ENCODE measurements at places on chromosomes 1 and 21. TPM values are rescaled to one million over a fixed set of nuclear protein-coding genes. Genes with fewer than 3 reads are reported as not detected.
A peak's percentile ranks its signal among the peaks of the same experiment; 100 is the strongest.

The CHI3L2 gene
- polyA plus RNA-seq = 0.05 TPM

The ITLN2 gene
- not detected for polyA plus RNA-seq

The ATP6V1G3 gene
- polyA plus RNA-seq = not detected

The C1orf226 gene
- 1.0 TPM for polyA plus RNA-seq

The ANXA9 gene
- polyA plus RNA-seq = 0.21 TPM

The UTS2 gene
- not detected for polyA plus RNA-seq

DNA sequence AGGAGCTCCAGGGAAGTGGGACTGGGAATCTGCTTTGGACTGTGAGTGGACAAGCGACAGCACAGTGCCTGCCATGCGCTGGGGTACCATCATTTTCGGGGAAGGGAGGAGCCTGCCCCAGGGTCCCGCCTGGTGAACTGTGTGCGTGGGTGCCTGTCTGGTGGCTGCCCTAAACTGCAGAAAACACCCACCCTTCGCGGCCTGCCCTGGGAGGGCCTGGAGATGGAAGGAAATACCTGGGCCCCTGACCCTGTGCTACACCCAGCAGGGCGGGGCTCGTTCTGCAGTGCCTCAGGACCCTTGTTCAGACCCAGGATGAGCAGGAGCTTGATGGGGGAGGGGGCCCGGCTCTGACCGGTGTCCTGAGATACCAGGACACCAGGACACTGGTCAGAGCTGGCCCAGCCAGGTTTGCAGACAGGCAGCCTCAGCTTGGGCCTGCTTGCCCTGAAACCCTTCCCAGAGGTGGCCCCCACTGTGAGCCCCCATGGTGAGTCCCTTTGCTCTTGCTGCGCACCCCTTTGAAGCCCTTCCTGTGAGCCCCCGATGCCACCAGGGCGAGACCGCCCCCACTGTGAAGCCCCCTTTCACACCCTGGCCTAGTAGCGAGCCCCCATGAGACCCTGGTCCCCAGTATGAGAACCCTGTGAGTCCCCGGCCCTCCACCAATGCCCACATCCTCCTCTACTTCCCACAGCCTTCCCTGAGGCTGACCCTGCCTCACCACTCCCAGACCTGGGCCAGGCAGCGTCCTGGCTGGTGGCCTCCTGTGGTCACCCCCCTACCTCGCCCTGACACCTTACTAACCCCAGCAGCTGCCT, 2.6 kb downstream of the GJC2 start:
- DNase-seq = no peak

GRCh38 chr21:41136286-41136685, 31.7 kb upstream of the BACE2 start:
- DNase-seq = no peak

GRCh38 chr1:47564570-47564969, 126.7 kb downstream of the FOXD2 start:
- DNase-seq = no peak

DNA sequence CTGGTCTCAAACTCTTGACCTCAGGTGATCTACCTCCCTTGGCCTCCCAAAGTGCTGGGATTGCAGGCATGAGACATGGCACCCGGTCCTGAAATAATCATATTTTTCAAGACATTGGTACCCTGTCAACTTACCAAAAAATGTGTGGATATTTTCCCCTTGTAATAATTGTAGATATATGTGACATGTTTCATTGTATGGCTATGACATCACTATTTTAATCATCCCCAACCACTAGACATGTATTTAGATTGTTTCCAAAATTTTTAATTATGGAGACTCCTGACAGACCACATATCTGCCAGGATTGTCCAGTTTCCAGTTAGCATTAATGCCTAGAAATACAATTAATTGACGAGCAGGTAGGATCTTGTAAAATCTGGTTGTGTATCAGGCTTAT, 96.7 kb upstream of the NEGR1 start:
- no peak for DNase-seq

DNA sequence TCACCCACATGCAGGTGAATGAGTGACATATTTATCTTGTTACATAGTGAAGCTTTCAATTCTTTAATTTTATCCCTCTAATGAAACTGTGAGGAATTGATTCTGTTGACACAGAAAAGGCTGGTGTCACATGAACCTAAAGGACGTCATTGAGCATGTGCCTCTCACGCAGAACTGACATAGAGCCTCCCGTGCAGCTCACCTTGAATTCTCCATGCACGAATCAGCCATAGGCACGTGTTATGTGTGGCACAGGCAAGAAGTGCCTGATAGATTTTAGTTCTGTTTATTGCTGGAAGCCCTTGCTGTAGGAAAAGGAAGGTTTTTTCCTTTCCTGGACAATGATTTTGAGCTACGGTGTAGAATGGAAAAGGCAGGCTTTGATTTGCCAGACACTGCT, 11.3 kb downstream of the ADARB1 start:
- no peak for DNase-seq

DNA sequence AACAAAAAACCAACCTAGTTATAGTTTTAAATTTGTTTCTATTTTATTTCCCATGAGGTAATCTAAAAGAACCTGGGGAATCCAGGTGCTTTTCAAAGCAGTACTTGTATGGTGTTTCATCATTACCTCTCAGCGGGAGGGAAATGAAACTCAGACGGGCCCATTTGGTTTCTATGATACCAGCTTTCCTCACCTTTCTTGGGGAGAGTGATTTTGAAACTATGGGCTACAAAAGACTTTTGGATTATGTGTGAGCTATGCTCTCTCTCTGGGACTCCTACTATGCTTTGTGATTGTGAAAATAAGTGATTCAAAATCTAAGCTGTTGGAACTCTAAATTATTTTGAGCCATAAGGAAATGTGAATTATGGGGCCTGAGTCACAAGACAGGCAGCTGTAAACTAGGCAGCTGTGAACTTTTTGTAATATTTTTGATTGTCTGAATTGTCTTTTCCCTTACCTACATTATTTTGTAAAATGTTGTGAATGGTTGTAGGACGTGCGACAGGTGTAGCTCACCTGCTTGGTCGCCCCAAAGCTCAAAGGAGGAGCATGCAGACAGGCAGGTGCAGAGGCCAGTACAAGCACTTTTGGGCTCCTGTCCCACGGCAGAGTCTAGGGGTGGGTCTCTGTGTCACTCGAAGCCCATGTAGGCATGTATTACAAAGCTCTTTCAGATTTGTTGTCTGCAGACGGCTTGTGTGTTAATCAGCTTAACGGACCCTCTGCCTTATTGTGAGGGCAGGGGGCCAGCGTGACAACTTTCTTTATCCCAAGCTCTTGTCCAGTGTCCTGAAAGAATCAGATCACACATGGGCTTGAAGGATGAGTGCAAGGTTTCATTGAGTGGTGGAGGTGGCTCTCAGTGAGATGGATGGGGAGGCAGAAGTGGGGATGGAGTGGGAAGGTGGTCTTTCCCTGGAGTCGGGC, 64.8 kb upstream of the BACH1 start:
- no peak for DNase-seq

DNA sequence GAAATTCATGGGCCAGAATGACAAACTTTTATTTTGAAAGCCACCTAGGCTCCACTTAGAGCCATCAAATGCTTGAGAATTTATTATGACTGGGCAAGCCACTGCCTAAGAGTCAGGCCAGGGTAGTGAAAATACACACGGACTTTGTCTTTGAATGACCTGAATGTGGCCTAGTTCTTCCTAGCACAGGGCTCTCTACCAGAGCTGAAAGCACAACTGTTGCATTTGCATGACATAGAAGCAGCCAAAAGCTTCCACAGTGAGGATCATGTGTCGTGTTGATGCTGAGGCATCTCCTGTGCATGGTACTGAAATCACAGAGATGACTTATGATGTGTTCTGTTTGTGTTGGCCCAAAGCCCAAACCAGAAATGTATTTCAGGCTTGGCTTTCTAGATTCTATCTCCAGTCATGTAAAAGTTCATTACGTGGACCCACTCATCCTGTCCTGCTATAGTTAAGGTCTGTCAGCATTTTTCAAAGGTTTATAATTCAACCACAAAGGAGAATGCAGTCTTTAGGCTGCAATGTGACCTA, 164.0 kb upstream of the UBE2U start:
- DNase-seq = peak; percentile 95

All from BJ (cell line).